ENCODE measurements at places on chromosomes 12 and 14.

- DNase-seq: no peak
These were observed 84.6 kb downstream of the GALNT9 start for GRCh38 chr12:132244724-132245295.

DNA sequence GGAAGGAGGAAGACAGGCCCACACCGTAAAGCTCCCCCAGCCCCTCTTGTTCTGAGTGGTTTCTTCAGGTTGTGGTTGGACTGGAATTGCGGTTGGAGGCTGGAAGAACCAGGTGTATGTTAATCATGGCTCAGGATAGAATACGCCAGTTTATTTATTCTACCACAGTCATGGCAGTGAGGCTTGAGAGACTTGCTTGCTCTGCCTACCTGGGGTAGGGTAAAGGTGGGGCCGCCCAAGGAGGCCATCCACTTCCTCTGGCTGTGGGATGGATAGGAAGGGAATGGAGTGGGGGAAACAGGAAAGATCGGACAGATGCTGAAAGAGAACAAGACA, 8.1 kb downstream of the SHMT2 start:
- no peak for DNase-seq

DNA sequence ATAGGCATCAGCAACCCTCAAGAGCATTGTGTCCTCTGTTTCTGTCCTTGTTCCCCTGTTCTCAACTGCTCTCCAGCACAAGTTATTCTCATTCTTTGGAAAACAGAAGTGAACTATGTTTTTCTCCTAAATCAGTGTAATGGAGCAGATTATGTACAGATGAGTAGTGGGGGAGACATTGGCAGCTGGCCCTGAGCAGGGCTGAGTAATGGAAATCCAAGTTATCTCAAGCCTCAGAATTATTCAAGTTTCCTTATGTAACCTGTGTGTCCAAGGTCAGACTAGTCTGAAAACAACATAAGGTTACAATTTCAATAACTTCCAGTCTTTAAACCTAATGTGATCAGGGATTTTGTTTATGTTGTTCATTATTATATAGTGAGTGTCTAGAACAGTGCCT, 116.1 kb upstream of the FUT8 start:
- DNase-seq: no peak

DNA sequence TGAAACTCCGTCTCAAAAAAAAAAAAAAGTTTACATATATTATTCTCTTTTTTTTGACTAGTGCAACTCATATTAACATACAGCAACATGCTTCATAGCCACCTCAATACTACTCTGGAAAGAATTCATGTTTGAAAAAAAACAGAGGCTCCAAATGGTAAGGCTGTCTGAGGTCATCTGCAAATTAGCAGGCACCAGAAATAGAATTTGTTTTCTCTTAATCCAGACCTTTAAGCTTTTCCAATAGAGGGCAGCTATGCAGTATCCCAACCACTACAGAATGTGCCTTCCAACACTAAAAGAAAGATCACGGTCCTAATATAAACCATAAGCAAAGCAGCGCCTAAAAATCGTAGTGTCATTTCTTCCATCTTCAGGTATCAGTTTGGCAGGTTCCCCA, 12.0 kb downstream of the C2CD5 start:
- no peak for DNase-seq

GRCh38 chr12:76307083-76307482, 41.1 kb downstream of the BBS10 start:
- no peak for DNase-seq

DNA sequence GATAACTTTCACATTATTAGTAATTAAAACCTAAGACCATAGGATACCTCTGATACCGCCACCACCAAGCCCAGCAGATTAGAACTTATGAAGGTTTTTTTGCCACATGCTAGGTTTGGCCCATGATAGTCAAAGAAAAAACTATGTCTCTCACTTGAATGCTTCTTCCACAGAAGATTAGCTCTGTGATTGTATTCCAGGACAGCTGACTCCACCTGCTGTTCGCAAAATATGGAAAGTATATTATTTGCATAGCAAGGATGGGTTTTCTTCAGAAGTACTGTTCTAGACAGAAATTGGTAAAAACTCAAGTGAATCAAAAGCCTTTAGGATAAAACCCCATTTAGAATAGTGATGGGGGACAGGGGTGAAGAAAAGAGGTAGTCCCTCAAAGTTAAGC, 42.2 kb downstream of the PPFIBP1 start:
- no peak for DNase-seq

- DNase-seq: no peak
These were observed 1.6 kb downstream of the ARHGEF25 start for GRCh38 chr12:57612711-57613426.

- no peak for DNase-seq
These were observed 273.9 kb upstream of the RTL1 start for GRCh38 chr14:101177301-101177971.

DNA sequence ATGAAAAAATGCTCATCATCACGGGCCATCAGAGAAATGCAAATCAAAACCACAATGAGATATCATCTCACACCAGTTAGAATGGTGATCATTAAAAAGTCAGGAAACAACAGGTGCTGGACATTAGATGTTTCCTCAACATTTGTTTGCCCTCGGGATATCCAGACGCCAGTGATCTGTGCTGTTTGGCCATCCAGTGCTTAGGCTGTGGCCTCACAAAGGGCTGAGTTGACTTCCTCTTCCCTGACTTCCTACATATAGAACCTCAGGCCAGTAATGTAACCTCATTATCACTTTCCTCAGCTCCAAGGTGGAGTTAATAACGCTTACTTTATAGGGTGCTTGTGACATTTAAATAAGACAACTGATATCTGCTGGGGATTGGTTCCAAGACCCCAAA, 51.8 kb downstream of the SLC15A5 start:
- DNase-seq: no peak

- DNase-seq: no peak
These were observed 19.8 kb upstream of the KCNH3 start for GRCh38 chr12:49518914-49519573.

GRCh38 chr14:36361210-36361853, 40.9 kb upstream of the MBIP start:
- DNase-seq: no peak

GRCh38 chr12:105100207-105100985, 7.1 kb upstream of the WASHC4 start:
- DNase-seq: no peak

GRCh38 chr12:124737040-124737419, 126.6 kb downstream of the SCARB1 start:
- DNase-seq: no peak

DNA sequence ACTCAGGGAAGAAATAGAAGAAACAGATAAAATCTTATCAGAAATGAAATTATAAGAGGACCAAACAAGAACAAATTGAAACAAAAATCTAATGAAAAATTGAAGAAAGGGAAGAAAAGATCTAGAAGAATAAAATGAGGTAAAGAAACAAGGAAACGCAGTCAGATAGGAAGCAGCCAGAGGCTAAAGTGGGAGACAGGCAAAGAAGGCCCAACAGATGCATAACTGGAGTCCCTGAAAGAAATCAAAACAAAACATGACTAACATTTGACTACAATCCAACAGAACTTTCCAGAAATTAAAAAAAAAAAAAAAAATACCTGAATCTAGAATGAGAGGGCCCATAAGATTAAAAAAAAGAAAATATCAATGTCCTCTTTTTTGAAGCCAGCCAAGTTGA, 65.6 kb downstream of the AMN start:
- no peak for DNase-seq

DNA sequence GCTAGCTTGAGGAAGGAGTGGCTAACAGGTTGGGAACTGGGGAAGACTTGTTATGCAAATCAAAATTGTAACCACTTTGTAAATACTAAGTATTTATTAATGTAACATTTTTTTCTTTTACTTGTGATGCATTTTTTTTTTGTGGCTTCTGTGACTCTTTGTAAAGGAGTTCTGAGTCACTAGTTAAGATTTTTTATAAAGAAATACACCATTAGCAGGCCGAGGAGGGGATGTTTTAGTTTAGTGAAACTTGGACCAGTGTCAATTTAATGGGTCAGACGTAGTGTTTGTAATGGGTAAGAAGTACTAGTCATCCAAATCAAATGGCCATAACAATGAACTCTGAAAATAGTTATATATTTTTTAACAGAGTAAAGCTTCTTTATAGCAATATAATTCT, 43.1 kb downstream of the AKAP6 start:
- no peak for DNase-seq

DNA sequence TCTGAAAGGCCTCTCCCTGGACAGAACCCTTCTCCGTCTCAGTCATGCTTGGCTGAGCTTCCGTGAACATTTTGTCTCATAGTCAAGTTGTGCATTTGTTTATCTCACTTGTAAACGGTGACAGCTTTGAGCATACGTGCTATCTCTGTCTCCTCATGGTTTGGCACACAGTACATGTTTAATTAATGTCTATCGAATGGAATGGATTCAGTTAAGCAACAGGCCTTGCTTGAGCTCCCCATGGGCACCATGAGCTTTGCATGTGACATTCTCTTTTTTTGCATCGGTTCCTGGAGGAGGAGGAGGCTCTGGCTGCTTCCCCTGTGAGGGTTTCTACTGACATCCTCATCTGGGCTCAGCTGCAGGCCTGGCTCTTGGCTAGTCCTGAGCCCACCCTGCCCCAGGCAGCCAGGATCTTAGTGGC, 80.0 kb downstream of the PRIMA1 start:
- DNase-seq: no peak

DNA sequence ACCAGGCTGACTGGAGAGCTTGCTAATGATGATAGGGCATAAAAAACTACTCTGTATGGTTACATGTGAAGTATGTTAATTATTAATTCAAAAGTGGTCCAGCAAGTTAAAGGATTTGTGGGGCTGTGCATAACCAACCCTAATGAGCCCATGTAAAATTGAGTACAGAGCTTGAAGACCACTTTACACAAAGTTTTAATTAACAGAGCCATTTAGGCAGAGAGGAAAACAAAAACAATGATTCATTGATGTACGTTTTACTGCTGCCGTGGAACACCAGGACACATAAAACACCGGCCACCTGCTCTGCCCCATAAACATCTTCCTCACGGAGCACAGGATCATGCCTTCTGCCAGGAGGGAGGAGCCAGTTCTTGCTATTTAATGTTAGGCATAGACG, 83.5 kb downstream of the RIMBP2 start:
- DNase-seq: no peak

DNA sequence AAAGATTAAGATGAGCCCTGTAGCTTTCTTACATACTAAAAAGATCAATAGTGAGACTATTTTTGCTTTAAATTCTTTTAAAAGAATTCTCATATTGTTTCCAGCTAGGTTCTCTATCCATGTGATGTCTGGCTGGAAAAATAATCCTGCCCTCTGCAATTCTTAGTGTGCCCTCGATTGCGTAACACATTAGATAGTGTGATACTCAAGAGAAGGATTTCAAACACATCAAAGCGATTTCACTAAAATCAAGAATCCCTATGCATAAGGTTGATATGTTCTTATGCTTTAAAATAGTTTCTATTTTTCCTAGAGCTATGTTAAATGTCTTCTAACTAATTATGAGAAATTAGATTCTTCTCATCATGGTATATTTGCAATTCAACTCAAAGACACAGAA, 127.3 kb upstream of the PLEKHA5 start:
- no peak for DNase-seq

DNA sequence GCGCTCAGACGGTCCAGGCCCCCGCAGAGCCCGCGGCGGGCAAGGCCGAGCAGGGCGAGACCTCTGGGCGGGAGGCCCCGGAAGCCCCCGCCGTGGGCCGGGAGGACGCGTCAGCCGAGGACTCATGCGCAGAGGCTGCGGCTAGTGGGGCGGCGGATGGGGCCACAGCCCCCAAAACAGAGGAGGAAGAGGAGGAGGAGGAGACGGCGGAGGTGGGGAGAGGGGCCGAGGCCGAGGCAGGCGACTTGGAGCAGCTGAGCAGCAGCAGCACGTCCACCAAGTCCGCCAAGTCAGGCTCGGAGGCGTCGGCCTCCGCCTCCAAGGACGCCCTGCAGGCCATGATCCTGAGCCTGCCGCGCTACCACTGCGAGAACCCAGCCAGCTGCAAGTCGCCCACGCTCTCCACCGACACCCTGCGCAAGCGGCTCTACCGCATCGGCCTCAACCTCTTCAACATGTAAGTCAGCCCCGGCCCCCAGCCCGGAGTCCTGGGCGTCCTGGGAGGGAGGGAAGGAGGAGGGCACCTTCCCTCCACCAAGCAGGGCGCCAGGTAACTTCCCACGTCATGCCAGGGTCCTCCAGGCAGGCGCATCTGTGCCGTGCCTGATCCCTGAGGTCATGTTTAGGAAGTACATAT, 72.4 kb downstream of the IQSEC3 start:
- DNase-seq: no peak

- no peak for DNase-seq
These were observed 837 bp upstream of the STX2 start for GRCh38 chr12:130839770-130840404.

DNA sequence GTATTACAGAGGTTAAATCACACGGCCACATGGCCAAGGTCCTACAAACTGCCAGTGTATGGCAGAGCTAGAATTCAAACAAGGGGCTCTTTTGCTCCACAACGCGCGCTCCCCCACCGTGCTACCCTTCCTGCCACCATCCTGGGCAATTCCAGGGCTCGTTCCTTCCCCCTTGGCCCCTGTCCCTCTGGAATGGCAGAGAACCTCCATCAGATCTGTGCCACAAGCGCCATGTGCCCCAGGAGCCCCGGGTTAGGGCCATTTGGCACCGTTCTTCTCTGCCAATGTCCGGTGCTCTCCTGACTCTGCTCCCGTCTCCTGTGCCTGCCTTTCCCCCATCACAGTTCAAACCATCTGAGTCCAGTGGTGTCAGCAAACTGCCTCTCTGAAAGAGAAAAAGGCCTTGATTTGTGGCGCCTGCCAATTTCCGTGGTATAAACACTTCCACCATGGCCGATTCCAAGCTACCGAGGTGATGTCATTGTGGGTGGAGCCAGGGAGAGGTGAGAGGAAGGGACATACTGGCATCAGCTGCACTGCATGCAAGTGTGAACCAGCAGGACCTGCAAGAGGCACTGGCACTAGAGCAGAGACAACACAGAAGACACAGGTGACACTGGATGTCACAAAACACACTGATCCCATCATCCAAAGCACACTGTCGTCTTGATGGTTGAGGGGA, 163.1 kb downstream of the CALM1 start:
- DNase-seq: no peak

DNA sequence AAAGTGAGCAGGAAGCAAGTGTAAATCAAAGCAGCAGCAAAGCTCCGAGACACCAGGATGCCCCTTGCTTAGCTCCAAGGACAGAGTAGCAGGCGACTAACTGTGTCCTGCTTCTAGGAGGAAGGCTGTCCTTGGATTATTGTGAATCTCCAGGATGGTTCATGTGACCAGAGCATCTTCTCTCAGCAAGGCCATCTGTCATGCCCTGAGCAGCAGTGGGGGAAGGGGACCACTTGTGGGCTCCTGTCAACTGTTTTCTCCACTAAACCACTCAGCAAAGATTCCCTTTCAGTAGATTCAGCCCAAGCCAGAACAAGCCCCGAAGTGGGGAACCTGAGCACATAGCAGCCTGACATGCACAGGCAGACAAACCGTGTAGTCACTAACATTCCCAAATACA, 19.4 kb downstream of the MAP3K9 start:
- no peak for DNase-seq

GRCh38 chr12:69417231-69417630, 53.0 kb upstream of the FRS2 start:
- DNase-seq: no peak

- DNase-seq: no peak
These were observed 1.3 kb upstream of the CORO1C start for GRCh38 chr12:108732489-108733229.

Measured in T-helper 2 cell (primary cell).